ENCODE measurements at places on chromosomes 4 and X.

DNA sequence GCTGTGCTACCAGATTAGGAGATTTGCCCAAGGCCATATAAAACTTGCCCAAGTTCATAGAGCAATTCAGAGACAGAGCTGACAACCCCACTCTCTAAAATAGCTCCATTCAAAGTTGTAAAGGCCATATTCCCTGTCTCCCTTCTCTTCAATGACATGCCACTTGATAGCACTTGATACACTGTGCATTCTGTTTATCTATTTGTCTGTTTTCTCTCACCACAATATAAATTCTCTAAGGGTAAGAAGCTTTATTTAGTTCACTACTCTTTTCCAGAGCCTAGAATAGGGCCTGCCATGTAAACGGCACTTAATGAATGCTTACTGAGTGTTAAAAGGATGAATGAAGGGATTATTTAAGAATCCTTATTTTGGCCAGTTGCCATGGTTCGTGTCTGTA is 24.1 kb upstream of the MAP9 start:
- no peak for DNase-seq

DNA sequence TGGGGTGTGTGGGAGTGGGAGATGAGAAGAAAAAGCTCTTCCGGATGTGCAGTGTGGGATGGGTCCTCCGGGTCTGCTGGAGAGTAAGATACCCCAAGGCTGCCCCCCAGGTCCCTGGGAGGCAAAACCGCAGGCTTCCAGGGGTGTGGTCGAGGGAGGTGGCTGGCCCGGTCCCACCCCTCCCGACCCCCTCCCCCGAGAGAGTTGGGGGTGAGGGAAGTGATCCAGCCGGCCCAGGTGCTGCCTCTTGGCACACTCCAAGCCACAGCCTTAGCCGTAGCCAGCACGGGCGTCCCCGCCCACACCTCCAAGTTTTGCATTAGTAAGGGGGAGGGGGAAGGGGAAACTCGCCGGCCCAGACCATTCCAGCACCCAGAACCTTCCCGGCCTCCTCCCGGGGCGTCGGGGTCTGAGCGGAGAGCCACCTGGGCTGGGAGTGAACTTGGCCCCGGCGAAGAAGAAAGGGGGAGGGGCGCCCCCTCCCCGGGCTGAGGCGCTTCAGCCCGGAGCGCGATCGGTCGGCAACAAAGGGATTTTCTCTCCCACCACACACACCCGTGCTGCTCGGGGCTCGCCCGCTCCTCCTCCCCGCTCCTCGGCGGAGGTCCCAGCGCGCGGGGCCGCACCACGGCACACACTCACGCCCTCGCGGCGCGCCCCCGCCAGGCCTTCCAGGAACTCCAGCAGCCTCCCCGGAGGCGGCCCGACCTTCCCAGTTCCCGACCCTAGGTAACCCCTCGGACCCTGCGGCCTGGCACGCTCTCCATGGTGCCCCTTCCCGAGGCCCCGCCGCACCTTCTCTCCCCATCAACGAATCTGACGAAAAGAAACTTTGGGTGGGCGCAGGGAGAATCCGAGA is 14.4 kb downstream of the BCOR start:
- no peak for DNase-seq

DNA sequence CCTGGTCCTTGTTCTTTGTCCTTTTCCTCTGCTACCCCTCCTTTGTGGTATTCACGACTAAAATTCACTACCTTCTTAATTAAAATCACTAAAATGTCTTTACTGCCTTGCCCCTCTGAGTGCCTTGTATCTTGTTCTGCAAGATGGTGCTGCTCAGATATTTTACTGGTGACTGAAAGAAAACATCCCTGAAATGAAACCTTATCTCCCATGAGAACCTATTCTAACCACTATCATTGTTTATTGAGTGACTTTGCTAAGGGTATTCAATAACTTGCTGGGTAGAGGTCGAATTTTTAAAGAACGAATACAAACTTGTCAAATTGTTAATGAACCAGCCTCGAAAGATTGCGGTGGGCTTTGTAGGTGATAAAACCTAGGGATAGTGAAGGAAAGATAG is 52.8 kb downstream of the SPRY1 start:
- no peak for DNase-seq

DNA sequence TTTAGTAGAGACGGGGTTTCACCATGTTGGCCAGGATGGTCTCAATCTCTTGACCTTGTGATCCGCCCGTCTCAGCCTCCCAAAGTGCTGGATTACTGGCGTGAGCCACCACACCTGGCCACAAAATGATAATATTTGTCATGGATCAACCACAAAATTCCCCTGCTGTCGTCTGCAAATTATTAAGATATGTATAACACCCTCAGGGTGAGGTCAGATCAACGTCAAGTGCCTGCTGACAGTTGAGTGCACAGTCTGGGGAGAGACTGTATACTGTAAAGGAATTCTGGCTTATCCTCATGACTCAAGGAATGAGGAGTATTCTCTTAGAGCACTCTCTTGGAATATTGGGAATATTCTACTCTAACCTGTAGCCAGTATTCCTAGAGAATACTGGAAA is 11.2 kb downstream of the EPGN start:
- no peak for DNase-seq

DNA sequence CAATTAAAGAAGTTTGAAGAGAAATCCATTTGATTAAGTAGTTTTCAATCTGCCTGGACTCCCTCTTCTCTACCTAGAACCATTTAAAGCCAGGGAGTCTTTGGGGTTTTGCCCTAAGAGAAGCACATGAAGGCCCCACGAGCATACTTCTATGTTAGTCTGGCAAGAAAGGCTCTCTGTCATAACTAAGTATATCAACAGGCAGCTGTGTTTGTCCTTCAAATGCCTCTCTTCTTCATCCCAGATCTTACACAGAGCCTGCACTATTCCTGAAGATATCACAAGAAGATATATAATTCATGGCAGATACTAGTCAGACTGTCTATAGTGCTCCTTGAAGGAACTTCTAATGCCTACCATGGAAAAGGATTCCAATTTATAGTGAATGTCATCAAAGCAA is 206.2 kb downstream of the PRDM5 start:
- no peak for DNase-seq

DNA sequence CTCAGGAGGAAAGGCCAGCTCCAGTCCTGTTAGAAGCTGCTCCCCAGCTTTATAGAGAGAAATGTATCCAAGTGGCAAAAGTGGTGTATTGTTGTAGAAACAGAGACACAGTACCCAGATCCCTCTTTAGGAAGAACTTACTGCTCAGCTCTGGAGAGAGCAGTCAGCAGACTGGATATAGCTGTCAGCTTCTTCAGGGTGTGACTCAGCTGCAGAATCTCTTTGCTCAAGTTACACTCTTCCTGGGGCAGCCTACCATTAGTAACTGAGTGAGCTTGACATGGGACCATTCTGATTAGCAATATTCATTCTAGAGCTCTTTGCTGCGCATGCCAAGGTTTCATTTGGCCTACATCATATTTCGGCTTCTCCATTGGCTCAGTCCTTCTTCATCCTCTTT is 40.5 kb downstream of the ATP1B4 start:
- no peak for DNase-seq

DNA sequence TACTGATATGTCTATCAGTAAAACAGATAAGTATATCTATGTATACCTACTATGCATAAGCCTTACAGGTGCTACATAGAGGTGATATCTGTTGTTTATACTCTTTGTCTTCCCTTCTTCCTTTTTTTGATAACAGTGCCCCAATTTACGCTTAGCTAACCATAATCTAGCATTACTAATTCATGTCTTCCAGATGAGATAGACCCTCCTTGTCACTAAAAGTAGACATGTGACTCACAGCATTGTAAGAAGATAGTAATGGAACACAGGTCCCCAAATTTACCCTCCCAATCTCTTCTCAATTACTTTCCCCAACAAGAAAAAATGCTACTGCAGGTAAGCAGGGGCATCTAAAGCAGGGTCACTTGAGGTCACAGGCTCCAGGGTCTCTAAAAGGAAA is 7.9 kb upstream of the NFKB1 start:
- no peak for DNase-seq

DNA sequence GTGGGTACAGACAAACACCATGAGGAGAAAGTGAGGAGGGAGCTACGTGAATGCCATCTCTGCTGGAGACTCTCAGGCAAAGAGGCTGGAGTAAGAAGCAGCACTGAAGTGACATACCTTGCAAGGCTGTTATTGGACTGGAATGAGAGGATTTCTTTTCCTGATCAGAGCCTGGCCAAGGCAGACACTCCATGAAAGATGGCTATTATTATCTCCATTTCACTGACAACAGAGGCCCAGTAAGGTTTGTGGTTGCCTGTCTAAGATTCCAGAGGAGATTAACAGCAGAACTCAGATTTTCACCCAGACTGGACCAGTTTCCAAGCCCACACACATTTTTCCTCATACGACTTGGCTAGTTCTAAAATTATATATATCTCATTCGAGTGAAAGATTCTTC is 162.0 kb upstream of the EOLA2 start:
- no peak for DNase-seq

- DNase-seq, result no peak
Measured at GRCh38 chr4:114091546-114091945, 112.1 kb upstream of the ARSJ start.

DNA sequence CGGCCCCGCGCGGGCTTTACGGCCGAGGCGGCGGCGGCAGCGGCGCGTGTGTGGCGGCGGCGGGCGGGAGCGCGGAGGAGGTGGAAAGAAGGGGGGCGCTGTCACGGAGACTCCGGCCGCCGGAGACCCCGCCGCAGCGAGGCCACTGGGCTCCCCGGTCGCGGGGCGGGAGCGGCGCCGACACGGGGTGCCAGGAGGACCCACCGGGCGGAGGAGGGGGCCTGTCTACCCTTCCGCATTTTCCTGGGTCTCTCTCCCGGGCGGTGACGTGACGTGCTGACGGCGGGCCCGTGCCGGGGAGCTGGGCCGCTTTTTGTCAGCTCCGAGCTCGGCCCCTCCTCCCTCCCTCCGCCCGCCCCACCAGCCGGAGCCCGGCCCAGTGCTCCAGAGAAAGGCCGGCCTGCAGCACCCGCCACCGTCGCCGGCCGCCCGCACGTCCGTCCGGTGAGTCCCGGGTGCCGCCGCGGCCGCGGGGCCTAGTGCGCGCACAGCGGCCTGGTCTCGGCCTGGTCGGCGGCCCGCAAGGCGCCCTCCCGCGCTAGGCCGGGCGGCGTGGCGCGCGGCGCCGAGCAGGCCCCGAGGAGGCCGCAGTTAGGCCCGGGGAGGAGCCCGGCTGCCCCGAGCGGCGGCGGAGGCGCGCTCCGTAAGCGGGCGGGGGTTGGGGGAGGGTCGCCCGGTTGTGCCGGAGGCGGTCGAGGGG is at the start of gene ZFX:
ZFX (plus strand) TSS at position 379 of the 700 bp plus-strand sequence. CDS start 23,014 bp downstream, outside the sequence.
- peak; percentile 12 for DNase-seq

- DNase-seq, result no peak
Measured at GRCh38 chrX:11472381-11472780, 179.2 kb downstream of the AMELX start.

DNA sequence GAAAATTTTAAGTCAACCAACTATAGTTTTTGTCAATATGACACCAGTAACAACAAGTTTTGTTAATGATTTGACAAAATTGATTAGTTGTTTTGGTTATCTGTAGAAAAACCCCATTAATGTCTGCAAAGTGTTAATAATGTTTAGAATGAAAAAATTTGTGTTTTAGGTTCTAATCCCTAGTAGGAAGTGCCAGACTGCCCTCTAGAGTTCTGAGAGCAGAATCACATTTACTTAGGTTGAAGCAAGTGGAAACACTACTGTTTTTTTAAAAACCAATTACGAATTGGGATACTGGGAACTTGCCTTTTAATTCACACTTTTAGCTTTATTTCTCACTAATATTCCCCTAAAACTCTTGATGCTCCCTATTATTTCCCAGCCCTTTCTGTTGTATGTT is 101.1 kb upstream of the CYLC1 start:
- no peak for DNase-seq

DNA sequence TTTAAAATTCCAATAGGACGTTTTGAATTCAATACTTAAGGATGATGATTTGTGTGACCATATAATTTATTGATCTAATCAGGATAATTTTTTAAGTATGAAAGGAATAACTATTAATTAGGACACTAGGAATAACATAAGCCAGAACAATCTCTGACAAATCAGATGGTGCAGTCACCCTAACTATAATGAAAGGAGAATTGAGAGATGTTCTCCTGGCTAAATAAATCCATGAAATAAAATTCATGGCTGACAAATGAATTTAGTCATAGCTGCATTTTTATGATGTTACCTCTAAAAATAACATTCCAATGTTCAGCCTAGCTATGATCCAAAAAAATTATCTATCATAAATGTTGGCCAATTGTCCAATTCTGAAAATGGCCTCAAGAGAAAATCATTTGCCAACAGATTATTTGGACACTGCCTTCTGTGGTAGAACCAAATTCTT is 190.6 kb upstream of the NEIL3 start:
- no peak for DNase-seq

- no peak for DNase-seq
Measured at GRCh38 chr4:1500231-1500965, 94.2 kb upstream of the NKX1-1 start.

- no peak for DNase-seq
Measured at GRCh38 chr4:73127839-73128453, 58.4 kb upstream of the COX18 start.

GRCh38 chrX:38678821-38679220 is 117.5 kb downstream of the TSPAN7 start:
- DNase-seq, result no peak

GRCh38 chr4:2085496-2085901 is 26.4 kb downstream of the NAT8L start:
- DNase-seq, result no peak

- no peak for DNase-seq
Measured at GRCh38 chr4:141458501-141458900, 177.9 kb upstream of the IL15 start.

- DNase-seq, result no peak
Measured at GRCh38 chr4:120616-121015, 3.7 kb upstream of the ZNF718 start.

DNA sequence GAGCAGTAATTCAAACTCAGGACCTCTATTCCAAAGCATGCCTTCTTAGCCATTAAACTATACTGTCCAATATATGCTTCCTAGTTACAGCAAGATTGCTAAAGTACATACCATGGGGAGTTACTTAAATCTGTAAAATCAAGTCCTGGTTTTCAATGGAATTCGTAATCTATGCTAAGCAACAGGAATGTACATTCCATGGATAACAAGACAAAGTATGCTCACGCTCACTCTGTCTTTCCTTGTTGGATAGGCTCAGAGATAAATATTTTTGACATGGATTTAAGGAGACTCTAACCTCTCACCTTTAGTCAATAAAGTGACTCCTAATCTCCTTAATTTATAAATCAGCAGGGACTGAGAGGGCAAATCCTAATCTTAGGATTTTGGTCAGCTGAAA is 47.3 kb upstream of the STK26 start:
- no peak for DNase-seq

GRCh38 chrX:79263550-79263949 is 103.6 kb downstream of the ITM2A start:
- DNase-seq, result no peak

- no peak for DNase-seq
Measured at GRCh38 chr4:185358514-185358913, 37.2 kb downstream of the LRP2BP start.

- DNase-seq, result no peak
Measured at GRCh38 chr4:86848136-86848535, 1.0 kb downstream of the SLC10A6 start.

GRCh38 chr4:125952631-125953030 is 637.9 kb downstream of the FAT4 start:
- no peak for DNase-seq

- DNase-seq, result no peak
Measured at GRCh38 chr4:142091691-142092182, 455.4 kb downstream of the IL15 start.

GRCh38 chr4:148813289-148813688 is 371.1 kb upstream of the NR3C2 start:
- DNase-seq, result no peak

- no peak for DNase-seq
Measured at GRCh38 chr4:167111092-167111491, 123.2 kb downstream of the SPOCK3 start.

GRCh38 chr4:81031796-81032551 is 1.5 kb downstream of the BMP3 start:
- DNase-seq, result no peak

Data from NCI-H2171 (cell line).